Kasumi-1 (cell line): ENCODE measurements at places on chromosomes 7 and 10.

- DNase-seq, result no peak
Observed at GRCh38 chr10:92789067-92789466, 59.3 kb upstream of the EXOC6 start.

DNA sequence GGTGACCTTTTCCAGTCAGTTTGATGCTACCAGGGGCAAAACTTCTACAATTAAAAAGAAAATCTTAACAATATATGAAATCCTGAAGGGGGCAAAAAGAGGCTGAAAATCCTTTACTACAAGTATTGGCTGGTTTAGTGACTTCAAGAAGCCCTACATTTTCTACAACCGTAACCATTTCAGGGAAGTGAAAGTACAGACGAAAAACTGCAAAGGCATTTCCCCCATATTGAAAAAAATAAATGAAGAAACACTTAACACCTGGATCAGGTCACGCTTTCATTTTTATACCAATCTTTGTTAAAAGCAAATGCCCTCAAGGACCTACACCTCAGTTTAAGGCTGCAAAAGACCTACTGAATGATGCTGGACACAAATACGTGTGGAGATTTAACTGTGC, 38.6 kb downstream of the IL6 start:
- DNase-seq, result no peak

DNA sequence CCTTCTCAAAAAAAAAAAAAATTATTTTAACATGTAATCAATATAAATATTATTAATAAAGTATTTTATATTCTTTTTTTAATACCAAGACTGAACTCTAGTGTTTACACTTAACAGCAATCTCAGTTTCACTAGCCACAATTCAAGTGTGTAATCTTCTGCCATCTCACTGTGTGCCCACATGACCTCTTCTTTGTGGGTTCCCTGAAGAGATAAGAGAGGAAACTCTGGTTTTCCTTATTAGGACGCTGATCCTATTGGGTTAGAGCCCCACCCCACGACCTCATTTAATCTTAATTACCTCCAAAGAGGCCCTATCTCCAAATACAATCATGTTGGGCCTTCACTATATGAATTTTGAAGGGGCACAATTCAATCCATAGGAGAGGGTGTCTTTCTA, 177.6 kb downstream of the STK31 start:
- DNase-seq, result no peak

GRCh38 chr7:139734395-139734794, 43.4 kb downstream of the HIPK2 start:
- DNase-seq, result no peak

- peak; percentile 2 for DNase-seq
Observed at GRCh38 chr7:5598261-5598761, 174.7 kb upstream of the TNRC18 start.

GRCh38 chr10:34015700-34016099, 681.2 kb upstream of the NRP1 start:
- DNase-seq, result no peak

DNA sequence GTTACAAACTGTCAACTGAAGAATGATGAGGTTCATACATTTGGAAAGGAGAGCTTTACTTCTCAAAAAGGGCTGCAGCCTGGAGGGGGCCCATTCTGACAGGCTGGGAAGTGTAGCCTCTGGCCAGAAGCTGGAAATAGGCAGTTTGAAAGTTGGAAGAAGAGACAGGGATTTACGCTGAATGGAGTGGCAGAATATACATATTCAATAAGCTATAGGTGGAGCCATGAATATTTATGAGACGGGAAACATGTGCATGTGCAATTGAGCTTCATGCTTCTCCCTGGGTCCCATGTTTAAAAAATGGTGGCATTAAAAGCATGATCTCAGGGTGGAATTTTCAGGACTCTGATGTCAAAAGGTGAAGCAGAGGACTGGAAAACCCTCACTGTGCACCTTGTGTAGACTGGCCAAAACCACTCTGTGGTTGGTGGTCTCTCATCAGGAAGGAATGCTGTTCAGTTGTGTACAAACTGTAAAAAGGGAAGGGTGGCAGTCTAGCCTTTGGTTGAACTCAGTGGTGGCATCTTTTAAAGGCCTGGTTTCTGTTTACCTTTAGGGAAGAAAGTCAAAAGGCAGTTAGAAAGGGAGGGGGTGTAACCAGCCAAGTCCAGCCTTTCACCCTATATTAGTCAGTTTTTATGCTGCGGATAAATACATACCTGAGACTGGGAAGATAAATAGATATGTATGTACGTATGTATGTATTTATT, 7.2 kb upstream of the ACTR3B start:
- DNase-seq, result no peak

DNA sequence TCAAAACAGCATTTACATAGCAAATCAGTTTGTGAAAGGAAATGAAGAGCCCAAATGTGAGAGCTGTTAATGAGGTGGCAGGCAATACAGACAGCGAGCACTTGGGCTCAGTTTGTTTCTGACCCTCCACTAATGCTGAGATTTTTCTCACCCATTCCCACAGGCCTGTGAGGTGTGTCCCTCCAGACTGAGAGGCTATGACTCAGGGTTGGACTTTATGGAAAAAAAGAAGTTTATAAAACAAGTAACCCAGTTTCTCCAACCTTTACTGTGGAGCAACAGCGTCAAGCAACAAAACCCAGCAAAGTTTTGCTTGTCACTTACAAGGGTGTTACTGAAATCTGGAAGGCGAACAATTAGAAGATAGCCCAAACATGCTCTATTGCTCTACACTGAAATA, 4.9 kb upstream of the FEZF1 start:
- no peak for DNase-seq

GRCh38 chr7:66183700-66184099, 21.4 kb upstream of the TPST1 start:
- no peak for DNase-seq

GRCh38 chr10:68153473-68154210, 44.4 kb downstream of the MYPN start:
- DNase-seq, result no peak

- no peak for DNase-seq
Observed at GRCh38 chr7:27840313-27840712, 100.4 kb downstream of the TAX1BP1 start.

- DNase-seq, result no peak
Observed at GRCh38 chr10:9222917-9223316, 1168.4 kb downstream of the GATA3 start.

- DNase-seq, result no peak
Observed at GRCh38 chr10:118573512-118573911, 21.9 kb downstream of the PRLHR start.

GRCh38 chr7:70994176-70994575, 137.8 kb upstream of the GALNT17 start:
- no peak for DNase-seq
